ENCODE measurements at places on chromosomes 13 and 19.

GRCh38 chr19:55670280-55671053, 4.6 kb upstream of the EPN1 start:
- DNase-seq, result peak; percentile 44

GRCh38 chr13:107870400-107870799, 344.9 kb downstream of the LIG4 start:
- DNase-seq, result no peak

GRCh38 chr13:52454459-52454819, 839 bp upstream of the CKAP2 start:
- peak; percentile 74 for DNase-seq

DNA sequence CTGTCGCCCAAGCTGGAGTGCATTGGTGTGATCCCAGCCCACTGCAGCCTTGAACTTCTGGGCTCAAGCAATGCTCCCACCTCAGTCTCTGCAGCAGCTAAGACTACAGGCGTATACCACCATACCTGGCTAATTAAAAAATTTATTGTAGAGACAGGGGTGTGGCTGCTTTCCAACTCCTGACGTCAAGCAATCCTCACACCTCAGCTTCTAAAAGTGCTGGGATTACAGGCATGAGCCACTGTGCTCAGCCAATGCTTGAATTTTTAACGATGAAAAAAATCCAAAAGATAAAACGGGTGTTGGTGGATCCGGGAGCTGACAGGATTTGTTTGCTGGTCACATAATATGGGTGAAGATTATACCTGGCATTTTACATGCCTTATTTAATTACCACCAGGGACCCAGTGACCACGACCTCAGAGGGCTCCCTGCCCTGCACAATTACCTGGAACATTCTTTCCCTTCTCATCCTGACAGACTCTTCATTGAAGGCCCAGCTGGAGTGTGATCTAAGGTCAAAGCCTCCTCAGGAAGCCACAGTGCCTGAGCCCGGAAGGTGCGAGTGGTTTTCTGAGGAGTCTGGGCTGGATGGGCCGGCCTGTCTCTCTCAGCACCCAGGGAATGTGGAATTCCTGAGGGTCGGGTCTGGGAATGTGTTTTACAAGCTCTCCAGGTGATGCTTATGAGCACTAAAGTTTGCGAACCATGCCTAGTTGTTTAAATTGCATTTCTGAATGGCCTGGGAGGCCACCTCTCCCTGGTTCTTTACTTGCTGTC, 193.3 kb downstream of the USP12 start:
- DNase-seq, result no peak

GRCh38 chr13:75838366-75839005, 202.4 kb downstream of the LMO7 start:
- no peak for DNase-seq

DNA sequence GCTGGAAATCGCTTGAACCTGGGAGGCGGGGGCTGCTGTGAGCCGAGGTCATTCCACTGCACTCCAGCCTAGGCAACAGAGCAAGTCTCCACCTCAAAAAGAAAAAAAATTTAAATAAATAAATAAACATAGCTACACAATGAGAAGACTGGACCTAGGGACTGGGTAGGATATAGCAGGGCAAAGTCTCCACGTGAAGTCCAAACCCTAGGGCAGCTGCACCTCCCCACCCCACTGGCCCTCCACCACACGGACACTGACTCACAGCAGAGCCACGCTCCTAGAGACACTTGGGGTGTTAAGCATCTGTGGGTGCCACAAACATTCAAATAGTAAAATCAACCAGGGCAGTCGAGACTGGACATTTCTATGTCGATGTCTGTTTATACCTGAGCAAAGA, 7.1 kb downstream of the LATS2 start:
- DNase-seq, result no peak
